ENCODE measurements at places on chromosomes 3 and 15.
A peak's percentile ranks its signal among the peaks of the same experiment; 100 is the strongest.

- DNase-seq = no peak
Measured at GRCh38 chr3:139434764-139435307, 41.5 kb downstream of the RBP2 start.

GRCh38 chr3:32423956-32424557 is 32.4 kb downstream of the CMTM7 start:
- no peak for DNase-seq

GRCh38 chr15:41513506-41514227 is at the start of gene LTK:
LTK (minus strand) TSS chr15:41513827; CDS start chr15:41513709, 118 bp downstream.
- no peak for DNase-seq

DNA sequence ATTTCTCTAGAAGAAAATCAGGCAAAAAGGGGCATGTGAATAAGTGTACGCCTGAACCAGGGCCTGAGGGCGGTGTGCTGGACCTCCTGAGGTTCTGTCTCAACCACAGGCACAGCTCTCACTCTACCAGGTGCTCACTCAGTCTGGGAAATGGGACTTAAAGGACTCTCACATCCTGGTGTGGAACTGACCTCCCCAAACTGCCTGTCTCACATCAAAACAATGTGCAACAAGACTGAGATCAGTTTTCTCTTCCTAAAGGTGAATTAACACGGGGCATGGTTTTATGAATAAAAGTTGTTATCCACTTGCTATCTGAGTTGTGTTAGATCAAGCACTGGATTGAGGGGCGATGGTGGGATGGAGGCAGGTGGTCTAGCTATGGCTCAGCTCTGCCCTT is 4.8 kb downstream of the STOML1 start:
- DNase-seq = no peak

DNA sequence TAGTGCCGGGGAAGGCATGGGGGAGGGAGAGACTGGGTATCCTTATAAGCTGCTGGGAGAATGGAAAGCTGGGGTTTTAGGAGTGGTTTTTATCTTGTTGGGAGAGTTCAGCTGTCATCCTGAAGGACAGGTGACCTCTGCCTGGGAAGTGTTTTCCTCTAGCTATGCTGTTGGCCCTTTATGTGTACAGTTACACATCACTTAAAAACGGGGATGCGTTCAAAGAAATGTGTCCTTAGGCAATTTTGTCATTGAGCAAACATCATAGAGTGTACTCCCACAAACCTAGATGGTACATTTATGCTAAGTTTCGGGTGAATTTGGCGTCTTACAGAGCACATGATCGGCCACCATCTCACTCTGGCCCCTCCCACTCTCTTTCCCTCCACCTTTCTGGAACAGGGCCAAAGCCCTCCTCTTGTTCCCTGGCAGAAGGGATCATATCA is 164.3 kb upstream of the NUDT16 start:
- DNase-seq = no peak

- peak; percentile 66 for DNase-seq
Measured at GRCh38 chr3:5198986-5199731, 11.7 kb downstream of the EDEM1 start.

DNA sequence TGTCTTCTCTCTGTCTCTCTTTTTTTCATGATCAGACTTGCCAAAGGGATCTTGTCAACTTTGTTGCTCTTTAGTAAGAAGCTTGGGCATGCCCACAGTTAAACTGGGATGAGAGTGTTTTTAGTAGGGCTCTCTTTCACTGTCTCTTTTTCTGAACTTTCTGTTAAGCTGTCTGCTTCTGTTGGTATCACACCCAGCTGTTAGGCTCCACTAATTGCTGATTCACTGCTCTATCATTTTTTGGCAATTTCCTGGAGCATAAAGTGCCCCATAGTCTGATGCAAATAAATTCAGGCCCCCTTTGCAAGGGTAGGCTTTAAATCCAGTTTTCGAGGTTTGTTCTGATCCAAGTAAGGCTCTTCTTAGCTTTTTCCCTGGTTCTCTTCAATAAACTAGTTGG is 360.4 kb upstream of the ADAMTS9 start:
- no peak for DNase-seq
